ENCODE measurements at places on chromosomes 16 and 17.

DNA sequence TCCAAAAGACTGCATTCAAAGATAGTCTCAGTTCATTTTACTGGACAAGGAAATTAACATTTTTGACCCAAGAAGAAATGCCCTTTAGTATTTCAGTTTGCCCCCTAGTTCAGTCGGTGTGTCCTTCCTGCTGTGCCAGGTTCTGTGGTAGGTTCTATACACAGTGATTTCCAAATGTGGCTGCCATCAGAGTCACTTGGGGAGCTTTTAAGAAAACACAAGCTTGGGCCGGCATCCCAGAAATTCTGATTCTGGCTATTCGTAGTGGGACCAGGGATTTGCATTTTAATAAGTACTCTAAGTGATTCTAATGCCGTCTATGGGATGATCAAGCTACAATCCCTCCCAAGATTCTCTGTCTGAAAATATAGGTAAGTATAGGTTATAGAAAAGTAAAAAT lies 10.2 kb downstream of the RSPRY1 start:
- no peak for DNase-seq

DNA sequence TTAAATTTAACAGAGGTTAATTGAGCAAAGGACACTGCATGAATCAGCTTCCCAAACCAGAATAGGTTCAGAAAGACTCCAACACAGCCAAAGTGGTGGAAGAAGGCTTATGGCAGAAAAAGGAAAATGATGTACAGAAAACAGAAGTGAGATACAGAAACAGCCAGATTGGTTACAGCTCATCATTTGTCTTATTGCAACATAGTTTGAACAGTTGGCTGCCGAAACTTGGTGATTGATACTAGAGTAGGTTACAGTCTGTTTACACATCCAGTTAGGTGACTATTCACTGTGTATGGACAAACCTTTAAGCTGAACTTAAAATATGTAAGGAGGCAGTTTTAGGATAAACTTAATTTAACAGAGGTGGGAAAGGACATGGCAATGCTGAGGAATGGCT lies 18.3 kb downstream of the TMEM100 start:
- no peak for DNase-seq

GRCh38 chr17:2427215-2427614 lies 26.4 kb upstream of the MNT start:
- DNase-seq = no peak

DNA sequence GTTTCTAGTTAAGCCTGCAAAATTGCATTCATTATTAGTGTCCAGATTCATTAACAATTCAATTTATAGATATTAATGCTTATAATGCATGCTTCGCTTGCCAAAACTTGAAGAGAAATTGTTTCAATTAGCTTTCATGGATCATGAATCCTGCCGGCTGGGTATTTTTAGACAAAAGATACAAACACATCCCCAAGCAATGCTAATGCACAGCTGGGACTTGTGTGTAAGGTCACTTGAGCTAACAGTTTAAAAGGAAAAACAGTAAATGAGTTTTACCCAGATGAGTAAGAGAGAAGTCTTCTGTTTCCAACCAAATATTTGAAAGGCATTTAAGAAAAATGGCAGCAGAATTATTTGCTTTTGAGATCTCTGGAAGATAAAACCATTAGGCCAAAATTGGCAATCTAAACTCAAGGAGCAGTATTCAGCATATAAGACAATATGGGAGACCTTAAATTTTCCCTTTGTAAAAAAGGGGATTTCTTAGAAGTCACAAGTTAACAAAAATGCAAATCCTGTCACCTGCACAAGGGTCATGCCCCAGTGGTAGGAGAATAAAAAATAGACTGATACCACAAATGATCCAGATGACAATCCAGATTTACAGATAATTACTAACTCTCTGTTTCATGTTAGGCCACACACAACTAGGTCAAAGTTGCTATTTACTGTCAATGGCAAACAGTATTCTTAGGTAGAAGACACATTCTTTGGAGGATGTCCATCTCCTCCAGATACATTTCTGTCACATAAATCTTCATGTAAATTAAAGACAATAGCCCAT lies 418.4 kb upstream of the PMFBP1 start:
- no peak for DNase-seq

- peak; percentile 46 for DNase-seq
Measured at GRCh38 chr17:79294459-79295071, 219.9 kb downstream of the ENGASE start.

- DNase-seq = no peak
Measured at GRCh38 chr17:75917917-75918445, 13.3 kb upstream of the MRPL38 start.

GRCh38 chr16:25832291-25832690 lies 140.5 kb downstream of the HS3ST4 start:
- no peak for DNase-seq

GRCh38 chr16:675884-676564 lies 553 bp downstream of the RHBDL1 start:
- DNase-seq = no peak

GRCh38 chr16:22297871-22298733 lies 893 bp downstream of the POLR3E start:
- peak; percentile 69 for DNase-seq

GRCh38 chr17:63930951-63931575 lies 1.1 kb downstream of the CD79B start:
- DNase-seq = peak; percentile 71

DNA sequence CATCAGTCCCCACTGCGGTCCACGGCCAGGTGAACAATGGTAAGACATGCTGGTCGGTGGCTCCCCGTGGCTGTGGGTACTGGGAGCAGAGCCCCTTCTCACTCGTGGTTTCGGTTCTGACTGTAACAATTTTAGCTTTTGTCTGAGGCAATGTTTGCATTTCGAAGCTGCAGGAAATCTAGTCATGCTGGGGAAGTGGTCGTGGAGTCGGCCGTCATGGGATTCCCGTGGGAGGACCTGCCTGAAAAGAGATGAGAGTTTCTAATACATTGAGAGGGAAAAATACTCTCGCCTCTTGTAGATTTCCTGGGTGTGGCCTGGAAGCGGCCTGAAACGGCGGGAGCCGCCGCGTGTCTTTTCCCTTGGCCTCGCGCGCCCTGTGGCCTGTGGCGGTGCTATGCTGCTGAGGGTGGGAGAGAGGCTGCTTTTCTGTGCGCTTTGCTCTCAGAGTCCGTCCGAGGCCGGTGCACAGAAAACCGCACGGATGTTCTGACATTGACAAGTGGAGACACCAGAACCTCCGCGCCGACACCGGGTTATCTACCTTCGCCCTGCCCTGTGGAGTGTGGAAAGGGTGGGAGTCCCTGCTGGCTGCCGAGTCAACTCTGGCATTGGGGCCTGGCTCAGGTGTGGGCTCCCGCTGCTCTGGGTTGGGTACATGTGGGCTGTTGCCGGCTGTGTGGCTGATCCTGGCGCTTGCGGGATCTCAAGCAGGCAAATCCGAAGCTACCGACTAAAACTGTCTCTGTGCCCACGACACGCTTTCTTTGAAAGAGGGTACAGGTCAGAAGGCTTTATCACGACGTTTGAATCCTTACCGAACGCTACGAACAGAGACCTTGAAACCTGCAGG lies 60.8 kb downstream of the WDR45B start:
- DNase-seq = no peak

GRCh38 chr16:51458356-51459140 lies 307.5 kb upstream of the SALL1 start:
- DNase-seq = no peak

DNA sequence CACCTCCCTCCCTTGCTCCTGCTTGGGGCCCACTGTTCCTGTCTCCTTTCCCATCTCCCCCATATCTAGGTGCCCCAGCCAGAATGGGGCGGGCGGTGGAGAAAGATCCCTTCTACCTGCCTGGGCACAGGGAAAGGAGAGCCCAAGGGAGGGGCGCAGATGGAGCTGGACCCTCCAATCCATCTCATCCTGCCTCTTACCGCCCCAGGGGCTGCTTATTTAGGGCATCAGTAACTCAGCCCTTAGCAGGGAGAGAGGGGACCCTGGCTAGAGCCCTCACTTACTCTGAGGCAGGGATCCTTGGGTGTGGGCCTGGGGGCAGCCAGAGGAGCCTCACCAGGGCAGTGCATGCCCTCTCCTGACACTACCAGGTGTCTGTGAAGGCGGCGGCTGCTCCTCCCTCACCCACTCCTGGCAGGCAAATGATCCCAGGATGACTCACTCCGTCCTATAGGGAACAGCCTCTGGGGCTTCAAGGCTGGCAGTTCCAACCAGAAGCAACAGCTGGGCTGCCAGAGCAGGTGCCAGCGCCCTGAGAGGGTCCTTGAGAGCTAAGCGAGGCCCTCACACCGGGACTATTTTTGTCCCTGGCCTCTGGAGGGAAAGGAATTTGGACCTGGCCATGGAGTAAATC lies 16.3 kb upstream of the BCAR1 start:
- DNase-seq = no peak

GRCh38 chr16:56681939-56682702 lies at the start of gene MT1X:
TSS of gene MT1X (plus strand) at chr16:56682470. CDS start at chr16:56682541, 71 bp downstream.
- DNase-seq = peak; percentile 91

- no peak for DNase-seq
Measured at GRCh38 chr16:72997141-72997542, 50.8 kb downstream of the ZFHX3 start.

GRCh38 chr16:13613165-13613564 lies 306.8 kb upstream of the ERCC4 start:
- DNase-seq = no peak

DNA sequence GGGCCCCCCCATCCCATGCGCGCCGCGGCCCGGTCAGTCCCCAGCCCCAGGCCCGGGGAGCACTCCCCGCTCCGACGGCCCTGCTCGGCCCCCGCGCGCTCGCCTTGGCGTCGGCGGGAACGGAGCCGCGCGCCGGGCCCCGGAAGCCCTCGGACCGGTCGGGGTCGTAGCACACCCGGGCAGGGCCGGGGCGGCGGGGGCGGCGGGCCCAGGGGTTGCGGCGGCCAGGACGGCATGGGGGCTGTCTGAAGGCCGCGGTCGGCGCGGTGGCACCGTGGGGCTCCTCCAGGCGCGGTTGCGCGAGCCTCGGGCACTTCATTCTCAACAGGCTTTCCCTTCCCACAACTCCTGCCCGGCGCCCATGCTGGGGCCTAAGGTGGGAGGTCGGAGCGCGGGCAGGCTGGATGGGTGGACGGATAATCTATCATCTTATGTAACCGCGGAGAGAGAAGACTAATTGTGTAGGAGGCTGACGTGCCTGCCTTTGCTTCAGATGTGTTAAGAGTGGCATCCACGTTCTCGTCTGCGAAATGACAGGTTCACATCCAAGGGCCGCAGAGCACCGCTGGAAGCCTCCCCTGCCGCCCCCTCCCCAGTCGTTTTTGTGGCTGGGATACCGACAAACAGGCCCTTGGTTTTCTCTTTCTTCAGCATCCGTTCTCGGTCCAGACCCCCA lies 708 bp downstream of the BAIAP2 start:
- DNase-seq = peak; percentile 13

DNA sequence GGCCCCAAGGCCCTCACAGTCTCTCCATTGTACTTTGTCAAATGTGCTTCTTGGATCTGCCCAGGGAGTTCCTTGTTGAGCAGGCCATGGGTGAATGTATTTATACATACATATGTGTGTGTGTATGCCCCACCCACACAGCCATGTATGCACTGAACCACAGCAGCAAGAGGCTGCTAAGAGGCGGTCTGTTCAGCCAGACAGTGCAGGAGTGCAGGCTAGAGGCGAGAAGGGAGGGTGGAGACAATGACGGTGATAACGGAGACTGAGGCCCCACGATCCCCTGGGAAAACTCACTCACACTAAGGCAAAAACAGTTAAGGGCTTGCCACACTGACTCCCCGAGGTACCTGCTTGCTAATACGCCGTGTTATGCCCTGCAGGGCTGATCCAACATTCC lies 151.0 kb upstream of the CDC42EP4 start:
- DNase-seq = no peak

DNA sequence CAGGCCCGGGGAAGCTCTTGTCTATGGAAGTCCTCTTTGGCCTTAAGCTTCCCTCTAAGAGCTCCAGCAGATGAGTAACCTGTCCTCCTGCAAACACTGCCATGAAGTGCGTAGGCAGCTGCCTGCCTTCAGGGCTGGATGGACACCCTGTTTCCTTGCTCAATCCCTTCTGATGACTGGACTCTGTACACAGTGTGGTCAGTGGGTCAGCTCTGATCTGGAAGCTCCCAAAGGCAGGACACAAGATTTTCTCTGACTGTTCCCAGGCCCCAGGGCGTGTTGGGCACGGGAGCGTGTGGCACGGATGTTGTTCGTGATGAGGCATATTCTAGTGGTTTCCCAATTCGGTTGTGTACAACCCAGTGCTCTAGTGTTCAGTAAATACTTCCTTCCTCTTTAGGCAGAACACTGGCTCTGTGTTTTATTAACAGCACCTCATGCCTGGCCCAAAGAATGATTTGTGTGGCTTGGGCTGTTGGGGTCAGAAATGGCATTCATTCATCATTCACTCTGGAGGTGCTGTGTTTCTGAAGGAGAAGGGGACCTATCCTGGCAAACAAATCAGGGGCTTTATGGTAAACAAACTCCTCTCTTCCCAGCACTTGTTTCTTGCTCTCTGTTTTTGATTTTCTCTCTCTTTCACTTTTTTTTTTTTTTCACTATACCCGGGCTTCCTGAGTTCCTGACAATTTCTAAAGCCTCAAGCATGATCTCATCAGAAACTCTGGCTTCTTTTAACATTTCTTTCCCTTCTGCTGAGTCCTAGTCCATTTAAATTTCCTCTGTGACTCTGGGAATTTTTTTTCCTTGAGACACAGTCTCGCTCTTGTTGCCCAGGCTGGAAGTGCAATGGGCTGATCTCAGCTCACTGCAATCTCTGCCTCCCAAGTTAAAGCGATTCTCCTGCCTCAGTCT lies 12.0 kb upstream of the RNF157 start:
- DNase-seq = peak; percentile 43

- DNase-seq = peak; percentile 70
Measured at GRCh38 chr17:82213251-82214011, 789 bp upstream of the CCDC57 start.

DNA sequence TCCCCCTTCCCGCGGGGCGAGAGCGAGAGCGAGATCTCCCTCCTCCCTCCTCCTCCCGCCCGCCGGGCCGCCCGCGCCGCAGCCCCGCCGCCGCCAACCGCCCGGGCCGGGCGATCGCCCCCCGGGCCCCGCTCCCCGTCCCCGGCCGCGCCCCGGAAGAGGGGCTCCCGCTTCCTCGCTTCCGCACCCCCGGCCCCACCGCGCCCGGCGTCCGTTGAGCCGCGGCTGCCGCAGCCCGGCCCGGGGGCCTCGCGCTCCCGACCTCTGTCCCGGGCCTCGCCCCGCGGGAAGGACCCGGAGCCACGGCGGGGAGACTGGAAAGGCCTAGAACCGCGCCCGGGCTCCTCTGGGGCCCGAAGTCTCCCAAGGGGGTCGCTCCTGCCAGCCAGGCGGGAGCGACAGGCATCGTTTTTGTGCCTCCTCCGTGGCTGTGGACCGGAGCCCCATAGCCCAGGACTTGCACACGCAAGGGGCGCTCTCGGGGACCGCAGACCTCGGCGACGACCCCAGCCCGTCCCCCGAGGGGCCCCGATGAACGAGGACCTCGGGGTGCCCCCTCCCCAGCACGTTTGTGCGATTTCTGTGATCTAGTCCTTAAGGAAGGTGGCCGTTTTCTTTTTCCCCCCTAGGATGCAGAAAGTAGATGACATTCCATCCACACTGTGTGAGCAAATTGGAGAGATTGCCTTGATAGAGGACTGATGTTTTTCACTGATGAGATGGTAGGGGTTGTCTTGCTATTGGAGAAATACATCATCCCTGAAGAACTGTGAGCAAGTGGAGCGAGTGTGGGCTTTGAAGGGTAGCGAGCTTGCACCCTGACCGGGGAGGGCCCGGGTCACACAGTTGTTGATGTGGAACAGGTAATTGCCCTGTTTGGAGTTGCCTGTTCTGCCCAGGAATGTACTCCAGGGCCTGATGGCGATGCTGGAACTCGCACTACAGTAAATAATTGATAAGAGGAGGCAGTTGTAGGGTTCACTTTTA lies 611 bp downstream of the BANP start:
- DNase-seq = peak; percentile 29

Measured in activated CD4-positive, alpha-beta T cell treated with anti-CD3 and anti-CD28 coated beads, Interleukin-2, amount 50 U/mL, for 48 hours (primary cell).